ENCODE measurements at places on chromosomes 5 and 9.

DNA sequence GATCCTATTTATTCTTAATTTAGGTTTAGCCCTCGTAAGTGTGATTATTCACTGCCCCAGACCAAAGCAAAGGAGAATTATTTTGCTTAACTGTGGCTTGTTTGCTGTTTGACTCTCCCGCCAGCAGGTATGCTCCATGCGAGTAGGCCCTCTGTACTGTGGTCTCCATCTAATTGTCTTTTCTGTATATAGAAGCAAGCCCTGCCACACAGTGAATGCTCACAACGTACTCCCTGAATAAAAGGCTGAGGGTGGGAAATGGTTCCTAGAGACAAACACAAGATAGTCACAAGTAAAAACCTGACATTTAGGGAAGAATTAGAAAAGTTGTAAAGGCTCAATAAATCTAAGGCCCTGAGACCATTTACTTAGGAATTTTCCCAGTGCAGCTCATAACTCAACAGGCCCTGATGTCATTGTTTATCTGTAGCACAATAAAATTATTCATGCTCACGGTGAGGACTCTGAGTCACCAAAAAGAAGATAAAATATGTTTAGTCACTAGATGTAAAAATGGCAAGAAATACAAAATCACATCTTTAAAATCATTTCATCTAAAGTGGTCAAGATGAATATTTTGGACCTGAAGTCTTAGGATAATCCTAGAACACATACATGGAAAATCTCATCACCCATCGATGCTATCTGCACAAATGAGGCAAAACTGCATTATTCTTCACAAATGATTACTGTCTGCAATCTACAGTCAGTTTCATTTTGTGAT is 473.2 kb downstream of the ENC1 start:
- no peak for DNase-seq

- no peak for DNase-seq
These were observed 7.0 kb downstream of the ADAMTS13 start for GRCh38 chr9:133429214-133429613.

DNA sequence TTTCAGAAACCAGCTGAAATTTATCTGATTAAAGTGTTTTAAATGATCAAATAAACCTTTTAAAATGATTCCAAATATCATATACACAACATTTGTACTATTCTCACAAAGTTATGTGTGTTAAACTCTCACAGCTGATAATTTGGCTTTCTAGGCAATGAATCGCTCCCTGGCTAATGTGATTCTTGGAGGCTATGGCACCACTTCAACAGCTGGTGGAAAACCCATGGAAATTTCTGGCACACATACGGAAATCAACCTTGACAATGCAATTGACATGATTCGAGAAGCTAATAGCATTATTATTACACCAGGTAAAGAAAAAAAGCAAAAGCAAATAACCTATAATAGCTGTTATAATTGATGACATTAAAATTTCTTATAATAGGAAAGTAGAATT is 72.4 kb downstream of the NNT start:
- DNase-seq, result no peak

GRCh38 chr9:129609486-129610212 is 11.3 kb downstream of the C9orf50 start:
- no peak for DNase-seq

DNA sequence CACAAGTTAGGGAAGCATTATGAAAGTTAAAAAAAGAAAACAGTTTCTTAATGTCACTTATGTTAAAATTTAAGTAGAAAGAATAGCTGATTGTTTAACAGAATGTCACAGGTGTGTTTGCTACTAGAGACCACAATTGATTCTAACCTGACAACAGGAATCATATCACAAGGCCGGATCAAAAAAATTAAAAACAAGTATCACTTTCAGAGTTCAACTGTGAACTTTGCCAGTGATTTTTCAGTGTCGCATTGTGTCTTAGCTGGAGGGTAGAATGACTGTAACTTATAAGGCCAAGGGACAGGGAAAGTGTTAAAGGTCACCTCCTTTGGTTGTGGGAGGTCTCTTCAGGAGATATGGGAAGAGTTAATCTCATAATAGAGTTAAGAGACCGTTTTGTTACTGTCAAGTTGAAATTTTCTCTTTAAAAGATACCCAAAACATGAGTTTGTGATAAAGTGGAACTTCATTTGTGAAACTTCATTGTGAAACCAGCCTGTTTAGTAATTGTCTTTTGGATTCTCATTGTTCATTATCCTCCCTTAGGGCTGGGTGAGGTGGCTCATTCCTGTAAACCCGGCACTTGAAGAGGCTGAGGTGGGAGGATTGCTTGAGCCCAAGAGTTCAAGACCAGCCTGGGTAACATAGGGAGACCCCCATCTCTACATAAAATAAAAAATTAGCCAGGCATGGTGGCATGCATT is 40.9 kb downstream of the CPEB4 start:
- DNase-seq, result no peak

GRCh38 chr5:80041527-80041926 is 6.4 kb downstream of the THBS4 start:
- DNase-seq, result no peak

All from DMS153 (cell line).